ENCODE measurements at places on chromosomes 3 and 15.
A peak's percentile ranks its signal among the peaks of the same experiment; 100 is the strongest.

DNA sequence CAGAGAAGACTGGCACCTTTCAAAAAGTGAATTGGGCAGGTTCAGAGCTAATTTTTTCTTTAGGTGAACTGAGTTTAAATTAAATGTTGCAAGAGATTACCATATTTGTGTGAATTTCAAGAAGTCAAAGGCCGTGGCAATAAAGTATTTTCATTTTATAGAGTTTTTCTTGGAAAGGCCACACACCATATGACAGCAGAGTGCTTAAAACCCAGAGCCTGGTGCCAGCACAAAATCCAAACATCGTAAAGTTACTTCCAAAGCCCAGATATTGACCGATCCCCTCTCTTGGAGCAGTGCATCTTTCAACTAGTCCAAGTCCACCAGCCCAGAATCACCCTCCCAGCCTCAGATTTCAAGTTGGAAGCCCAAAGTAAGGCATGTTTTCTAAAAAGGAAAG lies 164.5 kb downstream of the VGLL4 start:
- no peak for DNase-seq

DNA sequence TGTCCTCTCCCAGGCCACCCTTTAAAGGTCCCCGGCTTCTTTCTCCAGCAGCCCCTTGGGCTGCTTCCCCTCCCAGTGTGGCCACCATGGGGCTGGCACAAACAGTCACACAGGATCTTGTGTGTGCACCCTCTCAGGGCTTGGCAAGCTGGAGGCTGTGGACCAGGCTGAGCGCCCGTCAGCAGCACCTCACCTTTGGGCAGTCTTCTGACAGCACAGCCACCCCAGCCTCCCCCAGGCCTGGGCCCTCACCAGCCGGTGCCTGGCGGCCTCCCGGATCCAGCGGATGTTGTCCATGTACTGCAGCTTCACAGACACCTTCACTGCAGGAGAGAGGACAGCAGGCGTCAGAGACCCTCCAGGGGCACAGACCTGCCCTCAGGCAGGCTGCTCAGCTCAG lies 20.1 kb upstream of the ZXDC start:
- no peak for DNase-seq

DNA sequence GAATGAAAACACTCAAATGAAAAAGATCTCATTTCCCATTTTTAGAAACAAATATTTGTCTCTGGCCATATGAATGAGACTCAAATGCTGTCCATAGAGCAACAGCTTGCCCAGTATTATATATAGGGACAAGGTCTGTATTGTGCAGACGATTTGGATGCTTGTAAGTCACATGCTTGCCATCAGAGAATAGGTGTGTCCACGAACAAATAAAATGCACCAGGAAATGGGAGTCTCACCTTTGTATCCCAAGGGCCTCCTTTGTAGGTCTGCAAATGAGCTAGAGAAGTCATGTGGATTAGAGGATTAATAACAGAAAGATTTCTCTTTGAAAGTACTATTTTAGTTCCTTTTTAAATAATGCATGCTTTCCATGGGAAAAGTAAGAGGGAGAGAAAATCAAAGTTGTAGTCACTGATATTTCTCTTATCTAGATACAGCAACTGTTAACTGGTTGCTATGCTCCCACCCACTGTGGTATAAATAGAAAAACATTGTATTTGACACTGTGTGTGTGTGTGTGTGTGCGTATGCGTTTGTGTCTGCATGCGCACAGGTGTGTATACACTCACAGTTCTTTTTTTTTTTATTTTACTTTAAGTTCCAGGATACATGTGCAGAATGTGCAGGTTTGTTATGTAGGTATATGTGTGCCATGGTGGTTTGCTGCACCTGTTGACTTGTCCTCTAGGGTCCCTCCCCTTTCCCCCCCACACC lies 383.4 kb upstream of the ARRDC4 start:
- no peak for DNase-seq

DNA sequence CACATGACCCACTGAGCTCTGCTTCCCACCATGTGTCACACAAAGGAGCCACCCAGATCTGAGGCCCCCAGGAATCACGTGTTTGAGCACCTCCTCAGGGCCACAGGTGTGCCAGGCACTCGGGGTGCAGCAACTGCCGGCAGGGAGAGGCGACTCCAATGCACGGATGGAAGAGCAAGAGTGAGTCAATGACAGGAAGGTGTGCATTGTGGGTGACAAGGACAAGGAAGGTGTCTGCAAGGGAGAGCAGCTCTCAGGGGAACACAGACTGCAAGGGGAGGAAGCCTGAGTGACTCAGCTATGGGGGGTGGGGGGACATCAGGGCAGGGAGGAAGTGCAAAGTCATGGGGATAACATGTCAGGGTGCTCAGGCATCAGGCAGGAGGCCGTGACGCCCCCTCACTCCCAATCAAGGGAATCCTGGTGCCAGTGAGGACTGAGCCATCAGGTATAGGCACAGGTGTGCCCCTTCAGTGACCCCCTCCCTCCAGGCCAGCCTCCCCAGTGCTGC lies 67.4 kb downstream of the NUP210 start:
- peak; percentile 6 for DNase-seq

- no peak for DNase-seq
Measured at GRCh38 chr3:186099178-186099577, 9.7 kb downstream of the ETV5 start.

GRCh38 chr3:127964053-127964452 lies 49.0 kb downstream of the KBTBD12 start:
- DNase-seq: no peak

DNA sequence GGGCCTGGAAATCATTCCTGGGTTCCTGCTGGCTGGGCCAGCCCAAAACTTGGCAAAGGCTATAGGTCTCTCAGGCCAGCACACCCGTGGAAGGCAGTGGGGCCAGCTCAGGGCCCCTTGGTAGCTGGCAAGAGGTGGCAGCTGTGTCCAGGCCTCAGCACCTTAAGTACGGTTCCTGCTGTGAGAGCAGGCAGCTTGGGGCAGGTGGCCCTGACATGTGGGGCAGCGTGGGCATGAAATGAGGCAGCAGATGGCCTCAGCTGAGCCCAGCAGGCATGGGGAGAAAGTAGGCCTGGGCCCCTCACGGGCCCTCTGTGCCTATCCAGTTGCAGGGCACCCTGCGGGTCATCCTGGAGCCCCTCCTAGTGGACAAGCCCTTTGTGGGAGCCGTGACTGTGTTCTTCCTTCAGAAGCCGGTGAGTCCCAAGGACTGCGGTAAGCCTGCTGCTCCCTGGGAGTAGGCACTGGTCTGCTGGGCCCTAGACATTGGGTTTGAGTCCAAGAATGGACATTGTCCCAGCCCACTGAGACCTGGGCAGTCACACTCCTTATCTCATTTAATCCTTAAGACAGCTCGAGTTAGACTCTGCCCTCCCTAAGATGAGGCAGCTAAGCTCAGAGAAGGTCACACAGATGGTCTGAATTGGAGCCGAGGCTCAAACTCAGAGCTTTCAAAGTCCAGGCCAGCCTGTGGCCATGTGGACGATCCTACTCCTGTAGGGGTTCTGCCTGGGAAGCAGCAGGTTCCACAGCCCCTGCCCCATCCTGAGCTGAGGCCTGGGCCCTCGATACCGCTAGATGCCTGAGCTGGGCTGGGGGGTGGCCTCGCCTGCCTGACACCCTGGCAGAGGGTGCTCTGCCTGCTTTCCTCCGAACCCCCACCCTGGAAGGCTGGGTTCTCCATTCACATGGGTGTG lies 25.5 kb downstream of the ESYT3 start:
- DNase-seq: no peak

GRCh38 chr3:57727106-57727505 lies 29.0 kb upstream of the SLMAP start:
- no peak for DNase-seq

DNA sequence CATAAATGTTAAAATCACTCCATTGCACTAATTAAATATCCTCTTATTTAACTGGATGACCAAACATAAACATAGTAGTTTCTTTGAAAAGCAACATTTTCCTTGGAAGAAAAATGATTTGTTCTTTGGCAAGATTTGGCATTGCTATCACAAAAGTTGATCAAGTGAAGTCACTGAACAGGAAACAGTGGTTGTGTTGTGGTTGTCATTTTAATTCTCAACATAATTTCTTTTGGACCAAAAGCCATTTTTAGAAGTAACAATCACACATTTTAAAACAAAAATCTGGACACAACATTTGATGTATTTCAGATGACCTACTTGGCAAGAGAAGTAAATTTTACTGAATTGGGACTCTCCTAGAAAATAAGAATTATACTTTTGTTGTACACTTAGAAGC lies 872.3 kb downstream of the ROBO1 start:
- no peak for DNase-seq

DNA sequence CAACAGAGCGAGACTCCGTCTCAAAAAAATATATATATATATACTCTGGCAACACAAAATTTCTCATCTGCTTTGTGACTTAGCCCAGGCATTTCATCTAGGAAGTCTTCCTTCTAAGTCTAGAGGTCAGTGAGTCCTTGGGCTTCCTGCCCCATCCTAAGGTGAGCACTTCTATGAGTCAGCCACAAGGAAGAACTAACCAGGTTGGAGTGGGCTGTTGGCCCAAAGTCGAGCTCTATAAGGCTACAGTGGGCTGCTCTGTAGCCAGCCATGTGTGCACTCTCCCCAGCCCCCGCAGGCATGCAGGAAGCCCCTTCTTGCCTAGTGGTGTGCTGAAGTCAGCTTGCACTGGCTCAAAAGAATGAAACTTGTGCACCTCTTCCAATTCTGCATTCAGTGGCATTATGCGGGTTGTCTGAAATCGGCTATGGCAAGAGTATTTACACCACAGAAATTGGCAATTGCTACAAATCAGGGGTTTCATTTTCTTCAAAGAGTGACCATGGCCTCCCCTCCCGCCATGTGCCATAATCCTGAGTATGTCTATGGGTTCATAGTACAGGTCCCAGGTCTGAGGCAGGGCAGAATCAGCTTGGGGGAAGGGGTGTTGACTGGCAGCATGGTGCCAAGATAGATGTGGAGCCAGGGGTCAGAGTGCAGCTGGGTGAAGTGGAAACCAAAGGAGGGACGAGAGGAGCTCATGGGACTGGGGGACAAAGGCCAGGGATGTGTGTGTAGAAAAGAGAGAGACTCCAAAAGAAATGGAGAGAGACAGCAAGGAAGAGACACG lies 22.0 kb upstream of the LOXL1 start:
- no peak for DNase-seq

DNA sequence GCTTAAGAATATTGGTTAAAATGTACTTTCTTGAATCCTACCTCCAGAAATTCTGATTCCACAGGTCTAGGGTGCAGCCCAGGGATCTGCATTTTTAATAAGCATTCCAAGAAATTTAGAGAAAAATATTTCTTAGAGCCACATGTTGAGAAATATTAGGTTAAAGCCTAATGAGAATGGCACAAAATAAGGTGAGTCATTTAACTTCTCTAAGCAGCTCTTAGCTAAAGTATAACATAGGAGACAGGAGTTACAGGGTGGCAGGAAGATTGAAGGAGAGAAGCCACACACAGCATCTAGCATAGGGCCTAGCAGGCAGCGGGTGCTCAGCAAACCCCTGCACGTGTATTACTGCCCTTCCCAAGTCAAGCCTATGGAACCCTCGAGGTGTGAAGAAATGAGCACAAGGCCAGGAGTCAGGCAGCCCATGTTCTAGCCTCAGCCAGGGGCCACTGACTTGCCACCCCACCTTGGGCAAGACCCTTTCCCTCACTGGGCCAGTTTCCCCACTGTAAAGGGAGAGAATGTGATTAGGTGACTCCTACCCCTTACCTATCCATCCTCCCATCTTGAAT lies 197.1 kb upstream of the TLE3 start:
- DNase-seq: no peak

GRCh38 chr3:190646996-190647395 lies 133.1 kb downstream of the IL1RAP start:
- DNase-seq: no peak

DNA sequence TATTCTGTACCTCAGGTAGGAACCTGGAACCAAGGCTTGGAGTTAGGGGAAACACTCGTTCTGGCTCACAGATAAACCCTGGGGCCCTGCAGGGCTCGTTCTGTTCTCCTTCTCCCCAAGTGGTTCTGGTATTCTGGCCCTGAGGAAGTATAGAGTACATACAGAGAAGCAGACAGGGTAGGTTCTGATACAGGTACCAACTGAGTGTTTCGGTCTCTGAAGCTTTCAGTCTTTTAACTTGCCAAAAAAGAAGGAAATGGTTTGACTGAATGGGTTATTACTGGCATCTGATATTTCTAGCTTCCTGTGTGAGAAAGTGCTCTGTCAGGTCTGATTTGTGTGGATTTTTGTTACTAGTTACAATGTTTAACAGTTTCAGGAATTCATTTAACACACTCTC lies 67.3 kb downstream of the UBE2E2 start:
- DNase-seq: no peak

- no peak for DNase-seq
Measured at GRCh38 chr3:148186881-148187280, 510.8 kb upstream of the AGTR1 start.

DNA sequence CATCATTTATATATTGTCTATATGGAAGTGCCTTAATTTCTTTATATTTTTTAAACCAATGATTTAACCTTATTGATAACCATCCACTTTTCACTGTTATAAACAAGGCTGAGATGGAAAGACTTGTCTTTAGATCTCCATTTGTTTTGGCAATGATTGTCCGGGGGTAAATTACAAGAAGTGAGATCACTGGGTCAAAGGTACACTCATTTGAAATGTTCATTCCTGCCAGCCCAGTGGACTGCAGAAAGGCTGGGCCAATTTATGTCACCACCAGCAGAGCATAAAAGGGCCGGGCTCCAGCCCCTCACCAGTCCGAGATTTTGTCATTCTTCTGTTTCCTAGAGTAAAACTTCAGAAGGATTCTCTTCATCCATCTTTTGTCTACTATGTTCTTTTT lies 93.6 kb upstream of the NEO1 start:
- DNase-seq: no peak

GRCh38 chr15:60626669-60627068 lies 147.7 kb upstream of the ICE2 start:
- no peak for DNase-seq

DNA sequence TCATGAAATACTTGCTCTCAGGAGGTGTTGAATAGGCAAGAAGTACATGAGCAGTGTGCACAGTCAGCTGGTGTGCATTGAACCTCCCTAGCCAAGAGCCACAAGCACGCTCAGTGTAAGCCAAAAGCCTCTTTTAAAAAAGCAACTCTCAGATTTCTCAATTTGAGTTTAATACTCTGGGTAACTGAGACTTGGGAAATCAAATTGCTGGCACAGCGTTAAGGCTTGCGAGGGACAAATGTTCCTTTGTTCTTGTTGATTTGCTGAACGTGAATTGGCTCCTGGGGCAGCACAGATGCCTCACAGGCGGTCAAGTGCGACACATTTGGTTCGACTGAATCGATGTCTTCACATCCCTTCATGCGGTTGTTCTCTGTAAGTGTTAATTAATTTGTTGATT lies at the start of gene FAM240A:
FAM240A (plus strand) TSS at position 202 of the 400 bp plus-strand sequence; CDS start at position 361, 159 bp downstream.
- DNase-seq: no peak

- no peak for DNase-seq
Measured at GRCh38 chr3:36729204-36730056, 34.9 kb downstream of the DCLK3 start.

- no peak for DNase-seq
Measured at GRCh38 chr15:52351206-52351908, 55.8 kb upstream of the MYO5C start.

- DNase-seq: no peak
Measured at GRCh38 chr3:78734048-78734637, 1033.7 kb downstream of the ROBO1 start.

All from stimulated activated CD4-positive, alpha-beta T cell treated with anti-CD3 and anti-CD28 coated beads, Interleukin-15, amount 100 ng/mL, for 1 hour (primary cell).